ENCODE measurements at places on chromosomes 1 and 21.

DNA sequence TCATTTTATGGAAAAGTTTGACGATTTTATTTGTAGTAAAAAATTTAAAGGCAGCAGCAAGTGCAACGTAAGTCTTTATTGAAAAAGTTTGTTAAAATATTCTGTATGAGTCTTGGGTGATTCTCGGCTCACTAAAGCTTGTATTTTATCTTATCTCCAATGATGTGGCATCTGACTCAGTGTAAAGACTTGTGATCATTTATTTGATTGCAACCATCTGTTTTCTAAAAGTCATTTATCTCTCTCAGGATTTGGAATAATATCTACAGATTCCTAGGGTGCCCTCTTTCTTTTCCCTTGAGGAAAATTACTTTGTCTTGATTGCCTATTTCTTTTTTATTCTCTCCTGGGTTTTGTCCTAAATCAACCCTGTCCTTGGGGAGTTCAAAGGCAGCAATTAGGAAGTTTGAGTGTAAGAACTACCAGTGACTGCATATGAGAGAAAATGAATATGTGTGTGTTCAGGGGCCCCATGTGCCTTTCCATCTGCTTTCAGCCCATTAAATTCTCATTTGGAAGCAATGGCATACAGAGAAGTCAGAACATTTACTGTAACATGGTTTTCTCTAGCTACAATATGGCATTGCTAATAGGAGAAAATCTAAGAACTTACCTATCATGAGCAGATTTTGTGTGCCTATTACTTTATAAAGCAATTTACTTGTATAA, 575.0 kb upstream of the CHRM3 start:
- DNase-seq: no peak

DNA sequence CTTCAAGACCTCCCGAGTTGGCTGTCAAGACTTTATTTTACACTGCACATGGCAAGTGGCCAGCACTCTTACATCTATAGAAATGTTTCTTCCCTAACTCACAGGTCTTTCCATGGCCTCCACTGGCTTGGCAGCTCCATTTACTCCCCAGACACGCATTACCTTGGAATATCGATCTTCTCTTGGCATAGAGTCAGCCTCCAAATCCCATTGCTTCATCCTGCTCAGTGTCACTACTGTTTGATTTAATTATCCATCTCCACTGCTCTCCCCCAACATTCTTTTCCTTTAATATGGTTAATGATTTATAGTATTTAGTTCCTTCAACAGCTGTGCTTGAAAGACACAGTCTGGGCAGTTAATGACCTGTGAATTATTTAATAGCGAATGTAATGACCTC, 241.2 kb upstream of the MAP1LC3C start:
- DNase-seq: no peak

DNA sequence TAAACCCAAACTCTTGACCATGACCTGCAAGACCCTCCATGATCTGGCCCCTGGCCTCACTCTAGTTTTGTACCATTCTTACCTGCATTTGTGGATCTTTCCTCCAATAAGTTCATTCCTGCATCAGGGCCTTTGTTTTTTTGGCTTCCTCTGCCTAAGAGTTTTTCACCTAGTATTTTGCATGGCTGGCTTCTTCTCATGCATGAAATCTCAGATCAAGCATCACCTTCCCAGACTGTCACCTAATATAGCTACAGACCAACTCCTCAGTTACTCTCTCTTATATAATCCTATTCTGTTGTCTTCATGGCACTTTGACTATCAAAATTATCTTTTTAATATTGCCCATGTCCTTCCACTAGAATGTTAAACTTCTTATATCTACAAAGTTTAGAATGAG, 54.2 kb downstream of the BTBD8 start:
- no peak for DNase-seq

DNA sequence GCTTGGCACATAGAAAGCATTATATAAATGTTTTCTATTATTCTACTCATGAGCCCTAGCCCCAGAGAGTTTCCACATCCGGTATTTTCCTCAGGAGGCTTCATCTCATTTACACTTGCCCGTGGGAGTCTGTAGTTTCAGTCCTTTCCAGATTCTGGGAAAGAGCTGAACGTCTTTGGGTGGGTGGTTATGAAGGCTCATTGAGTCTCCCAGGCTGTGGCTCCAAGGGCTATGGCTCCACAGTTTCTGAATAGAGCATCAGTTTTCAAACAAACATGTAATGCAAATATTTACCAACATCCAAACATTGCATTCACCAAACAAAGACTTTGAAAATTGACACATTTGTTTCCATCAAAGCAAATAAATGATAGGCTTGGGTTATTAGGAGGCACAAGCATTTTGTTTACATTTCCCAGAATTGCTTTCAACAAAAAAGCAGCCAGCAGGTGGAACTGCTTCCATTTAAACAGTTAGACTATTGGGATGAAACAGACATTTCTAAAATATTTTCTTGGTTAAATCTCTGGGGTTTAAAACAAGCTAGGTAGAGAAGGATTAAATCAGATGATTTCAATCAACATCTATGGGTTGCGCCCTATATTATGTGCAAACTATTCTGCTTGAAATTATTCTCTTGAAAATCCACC, 1.3 kb upstream of the LEMD1 start:
- DNase-seq: no peak

- DNase-seq: no peak
These were observed 102.3 kb upstream of the F3 start for GRCh38 chr1:94643819-94644218.

DNA sequence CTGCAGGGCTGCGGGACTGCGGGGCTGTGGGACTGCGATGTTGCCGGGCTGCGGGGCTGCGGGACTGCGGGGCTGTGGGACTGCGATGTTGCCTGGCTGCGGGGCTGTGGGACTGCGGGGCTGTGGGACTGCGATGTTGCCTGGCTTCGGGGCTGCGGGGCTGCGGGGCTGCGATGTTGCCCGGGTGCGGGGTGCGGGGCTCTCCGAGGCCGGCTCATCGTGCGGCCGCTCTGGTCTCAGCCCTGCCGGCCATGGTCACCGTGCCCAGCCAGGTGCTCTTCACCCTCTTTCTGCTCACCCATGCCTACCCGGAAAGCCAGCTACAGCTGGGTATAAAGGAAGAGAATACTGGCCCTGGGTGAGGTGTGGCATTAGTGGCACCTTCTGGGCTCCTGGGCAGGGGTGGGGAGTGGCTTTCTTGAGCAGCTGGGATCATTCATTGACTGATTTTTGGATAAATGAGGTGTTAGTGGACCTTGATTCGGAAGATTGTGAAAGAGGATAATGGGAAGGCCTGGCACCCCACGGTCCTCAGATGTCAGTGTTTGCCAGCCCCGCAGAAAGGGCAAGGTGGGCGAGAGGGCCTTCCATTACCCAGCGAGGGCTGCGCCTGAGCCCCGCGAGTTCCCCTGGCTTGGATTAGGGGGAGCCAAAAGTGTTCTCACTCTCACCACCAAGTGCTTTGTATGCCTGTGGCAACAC, 36.3 kb downstream of the COQ8A start:
- DNase-seq: no peak

- no peak for DNase-seq
These were observed 69.8 kb downstream of the TPR start for GRCh38 chr1:186304982-186305949.

GRCh38 chr1:156910309-156910782, 10.1 kb upstream of the LRRC71 start:
- no peak for DNase-seq

DNA sequence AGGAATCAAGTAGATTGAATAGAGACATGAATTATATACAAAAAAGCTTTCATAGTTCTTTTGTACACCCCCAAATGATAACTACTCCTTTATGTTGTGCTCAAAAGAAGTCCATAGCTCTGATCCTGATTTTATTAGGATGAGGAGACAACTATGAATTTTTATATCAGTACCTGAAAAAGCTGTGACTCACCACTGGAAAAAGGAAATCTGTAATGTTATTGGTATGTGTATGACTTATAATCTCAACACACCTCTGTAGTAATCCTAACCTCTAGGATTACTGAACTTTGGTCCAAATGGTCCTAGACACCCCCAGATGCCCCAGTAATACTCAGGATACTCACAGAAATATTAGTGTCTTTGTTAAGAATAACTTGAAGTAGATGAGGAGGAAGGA, 10.2 kb downstream of the PRKAB2 start:
- no peak for DNase-seq

DNA sequence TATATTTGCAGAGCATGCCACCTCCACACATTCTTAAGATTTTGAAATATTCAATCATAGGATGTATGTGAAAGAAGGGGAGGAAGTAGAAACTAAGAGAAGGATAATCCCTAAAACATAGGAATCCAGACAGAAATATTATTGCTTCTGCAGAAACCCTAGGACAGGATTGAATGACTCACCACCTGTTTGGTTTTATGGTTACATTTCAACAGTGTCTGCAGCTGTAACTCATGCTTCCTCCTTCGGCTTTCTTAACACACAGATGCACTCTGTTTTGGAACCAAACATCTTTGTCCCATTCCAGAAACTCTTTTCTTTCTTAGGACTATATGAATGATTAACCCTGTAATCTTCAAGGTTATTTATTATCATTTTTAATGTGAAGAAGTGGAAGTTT, 20.7 kb downstream of the RGS7 start:
- no peak for DNase-seq
